ENCODE measurements at places on chromosomes 7 and 10. TPM values are rescaled to one million over a fixed set of nuclear protein-coding genes. Genes with fewer than 3 reads are reported as not detected.

ASAH2 gene
- total RNA-seq, result 21.0 TPM

PTCD1 gene
- 6.3 TPM for total RNA-seq

CHN2 gene
- 11.9 TPM for total RNA-seq

PLAC9 gene
- total RNA-seq, result 7.9 TPM

MYO1G gene
- total RNA-seq, result 19.7 TPM

CHRM2 gene
- total RNA-seq, result 4.2 TPM

DNA sequence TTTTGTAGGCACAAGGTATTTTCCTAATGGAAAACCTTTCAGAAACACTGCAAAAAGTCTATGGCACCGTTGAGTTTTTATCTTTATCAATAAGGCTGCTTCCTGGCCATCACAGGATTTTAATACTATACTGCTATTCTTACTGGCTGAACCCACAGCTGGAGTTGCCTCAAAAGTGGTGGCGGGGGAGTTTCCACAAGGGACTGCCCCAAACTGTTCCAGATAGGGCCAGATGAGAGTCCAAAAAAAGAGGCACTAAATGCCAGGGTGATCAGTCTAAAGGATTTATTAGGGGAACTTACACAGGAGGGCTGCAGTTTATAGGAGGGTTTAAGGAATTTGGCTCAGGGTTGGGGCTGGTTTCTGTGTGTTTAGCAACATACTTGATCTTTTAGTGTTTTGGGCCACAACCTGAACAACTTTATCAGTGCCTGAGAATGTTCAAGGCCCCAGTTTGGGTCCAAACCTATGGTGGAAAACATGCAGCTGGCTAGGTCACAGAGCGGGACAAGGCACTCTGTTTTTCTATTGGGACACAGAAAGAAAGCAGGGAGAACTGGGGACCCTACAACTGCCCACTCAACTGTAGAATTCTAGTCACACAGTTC, 41.4 kb downstream of the STAM start:
- DNase-seq, result no peak

GRCh38 chr7:139424004-139424403, 59.5 kb downstream of the KLRG2 start:
- no peak for DNase-seq

GRCh38 chr10:46031648-46032532, 1.5 kb upstream of the NCOA4 start:
- DNase-seq, result no peak

DNA sequence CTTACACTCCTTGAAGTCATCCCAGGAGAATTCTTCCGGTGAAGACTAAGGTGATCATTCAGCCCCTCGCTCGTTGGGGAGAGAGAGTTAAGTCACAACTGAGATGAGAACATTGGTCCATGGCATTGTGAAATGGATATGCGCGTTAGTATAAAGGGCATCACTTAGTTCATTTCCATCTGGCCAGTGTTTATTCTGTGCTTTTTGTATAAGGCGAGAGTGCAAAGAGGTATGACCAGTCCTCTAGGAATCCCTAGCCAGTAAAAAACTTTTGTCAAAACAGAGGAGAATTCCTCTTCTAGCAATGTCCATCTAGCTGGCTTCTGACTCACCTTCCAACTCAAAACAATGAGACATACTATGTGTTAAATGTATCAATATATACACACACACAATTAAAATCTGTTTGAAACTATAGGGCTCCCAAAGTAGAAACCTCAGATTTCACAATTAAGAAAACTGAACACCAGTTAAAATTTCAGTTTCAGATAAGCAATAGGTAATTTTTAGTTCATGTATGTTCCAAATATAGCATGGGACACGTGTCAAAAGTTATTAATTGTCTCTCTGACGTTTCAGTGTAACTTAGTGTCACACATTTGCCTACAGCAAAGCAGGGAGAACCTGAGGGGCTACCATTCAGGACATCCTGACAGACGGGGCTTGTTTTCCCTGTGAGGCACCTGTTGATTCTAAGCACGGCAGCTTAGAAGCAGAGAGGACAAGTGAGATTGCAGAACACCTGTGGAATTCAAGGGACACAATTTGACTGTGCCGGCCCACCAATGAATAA, 158.9 kb downstream of the KLF6 start:
- DNase-seq, result no peak

DNA sequence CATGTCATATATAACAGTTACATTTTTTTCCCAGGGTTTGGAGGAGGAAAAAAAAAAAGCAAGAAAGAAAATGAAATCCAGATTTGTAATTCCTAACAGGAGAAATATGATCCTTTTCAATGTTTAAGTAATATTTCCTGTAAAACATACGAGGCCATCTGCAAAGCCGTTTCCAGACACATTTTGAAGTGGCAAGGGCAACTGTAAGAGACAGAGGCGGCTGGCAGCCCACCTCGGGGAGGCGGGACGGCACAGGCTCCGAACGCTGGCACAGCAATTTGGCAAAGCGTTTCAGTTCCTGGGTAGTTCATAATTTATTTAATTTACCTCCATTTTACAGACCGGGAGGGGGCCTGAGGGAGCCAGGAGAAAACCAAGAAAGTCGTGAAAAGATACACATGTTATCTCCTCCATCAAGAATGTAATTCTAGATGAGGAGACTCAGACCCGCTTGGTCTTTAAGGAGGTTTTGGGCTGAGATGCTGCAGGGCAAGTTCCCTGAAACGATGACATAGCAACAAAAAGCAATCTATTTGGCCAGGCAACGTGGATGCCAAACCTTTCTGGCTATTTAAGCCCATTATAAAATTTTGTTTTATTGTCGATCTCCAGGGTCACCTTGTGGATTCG, 448.5 kb upstream of the MKI67 start:
- DNase-seq, result no peak

DNA sequence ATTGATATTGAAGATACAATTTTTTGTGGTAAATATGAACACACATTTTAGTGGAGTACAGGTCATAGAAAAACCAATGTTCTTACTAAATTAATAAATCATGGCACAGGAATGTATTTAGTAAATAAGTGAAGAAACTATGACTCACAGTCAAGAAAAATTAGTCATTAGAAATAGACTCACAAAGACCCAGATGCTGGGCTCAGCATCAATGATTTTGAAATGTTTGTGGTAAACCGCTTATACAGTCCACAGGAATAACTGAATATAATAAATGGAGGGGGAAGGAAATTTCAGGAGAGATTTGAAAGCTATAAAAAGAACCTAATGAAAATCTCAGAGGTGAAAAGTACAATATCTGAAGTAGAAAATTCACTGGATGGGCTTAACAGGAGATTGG, 138.3 kb upstream of the ADCY1 start:
- no peak for DNase-seq

GRCh38 chr7:25574828-25575227, 346.5 kb upstream of the NPVF start:
- DNase-seq, result no peak

- no peak for DNase-seq
Measured at GRCh38 chr10:98209441-98209840, 58.6 kb downstream of the LOXL4 start.

- no peak for DNase-seq
Measured at GRCh38 chr10:62000726-62001125, 99.2 kb downstream of the ARID5B start.

- DNase-seq, result no peak
Measured at GRCh38 chr7:122092964-122093797, 50.9 kb downstream of the AASS start.
